ENCODE measurements at places on chromosomes 2 and 18. TPM values are rescaled to one million over a fixed set of nuclear protein-coding genes. Genes with fewer than 3 reads are reported as not detected.

Gene COLEC11
- 25.6 TPM for total RNA-seq

Gene ASB1
- total RNA-seq: 21.4 TPM

Gene DSG4
- total RNA-seq: not detected

Gene TUBB8B
- total RNA-seq: not detected

Gene SNTG2
- total RNA-seq: not detected

Gene PTPN18
- 15.3 TPM for total RNA-seq

Gene EFR3B
- 0.18 TPM for total RNA-seq

Gene TUBA3D
- not detected for total RNA-seq

Gene CCDC148
- 0.16 TPM for total RNA-seq

Gene ASIC4
- not detected for total RNA-seq

Gene ZNF804A
- total RNA-seq: not detected

Gene AGXT
- not detected for total RNA-seq

Gene SULT1C4
- not detected for total RNA-seq

Gene ZNF2
- total RNA-seq: 5.7 TPM

Gene SAP130
- 12.3 TPM for total RNA-seq

Data from cardiac atrium fibroblast (primary cell).